ENCODE measurements at places on chromosomes 5 and 9. TPM values are rescaled to one million over a fixed set of nuclear protein-coding genes. Genes with fewer than 3 reads are reported as not detected.
A peak's percentile ranks its signal among the peaks of the same experiment; 100 is the strongest.

- H3K4me3 ChIP-seq = no peak overlapping the region
- H3K36me3 ChIP-seq = no peaks in the 10 kb centered on the region
- no peaks in the 10 kb centered on the region for H3K27me3 ChIP-seq
Measured at GRCh38 chr5:159645179-159645846, 271.0 kb upstream of the ADRA1B start.

GRCh38 chr5:14258840-14259239, 115.7 kb downstream of the TRIO start:
- no peaks in the 10 kb centered on the region for H3K27me3 ChIP-seq
- peak; percentile 71 for DNase-seq
- H3K27ac ChIP-seq = no peak overlapping the region
- H3K4me3 ChIP-seq = no peak overlapping the region

GRCh38 chr9:97924386-97924785, 2.1 kb upstream of the TRMO start:
- H3K4me1 ChIP-seq = peaks cover 11% of the 10 kb centered on the region
- peaks cover 25% of the 10 kb centered on the region for H3K27me3 ChIP-seq
- no peaks in the 10 kb centered on the region for H3K36me3 ChIP-seq
- no peak overlapping the region for H3K4me3 ChIP-seq

- no peaks in the 10 kb centered on the region for H3K36me3 ChIP-seq
- H3K4me1 ChIP-seq = no peaks in the 10 kb centered on the region
- DNase-seq = no peak
- H3K27ac ChIP-seq = no peak overlapping the region
- H3K27me3 ChIP-seq = peaks cover 9% of the 10 kb centered on the region
- H3K4me3 ChIP-seq = no peak overlapping the region
Measured at GRCh38 chr5:36068751-36069281, 2.1 kb upstream of the UGT3A2 start.

- H3K27ac ChIP-seq = no peak overlapping the region
- no peaks in the 10 kb centered on the region for H3K4me1 ChIP-seq
- no peak for DNase-seq
Measured at GRCh38 chr5:127586066-127586770, 62.7 kb upstream of the CTXN3 start.

- H3K4me1 ChIP-seq = peaks cover 30% of the 10 kb centered on the region
- H3K27ac ChIP-seq = peak overlapping the region; percentile 50
- no peaks in the 10 kb centered on the region for H3K27me3 ChIP-seq
- peak overlapping the region; percentile 16 for H3K4me3 ChIP-seq
Measured at GRCh38 chr5:139709582-139710318, 61.6 kb downstream of the CXXC5 start.

DNA sequence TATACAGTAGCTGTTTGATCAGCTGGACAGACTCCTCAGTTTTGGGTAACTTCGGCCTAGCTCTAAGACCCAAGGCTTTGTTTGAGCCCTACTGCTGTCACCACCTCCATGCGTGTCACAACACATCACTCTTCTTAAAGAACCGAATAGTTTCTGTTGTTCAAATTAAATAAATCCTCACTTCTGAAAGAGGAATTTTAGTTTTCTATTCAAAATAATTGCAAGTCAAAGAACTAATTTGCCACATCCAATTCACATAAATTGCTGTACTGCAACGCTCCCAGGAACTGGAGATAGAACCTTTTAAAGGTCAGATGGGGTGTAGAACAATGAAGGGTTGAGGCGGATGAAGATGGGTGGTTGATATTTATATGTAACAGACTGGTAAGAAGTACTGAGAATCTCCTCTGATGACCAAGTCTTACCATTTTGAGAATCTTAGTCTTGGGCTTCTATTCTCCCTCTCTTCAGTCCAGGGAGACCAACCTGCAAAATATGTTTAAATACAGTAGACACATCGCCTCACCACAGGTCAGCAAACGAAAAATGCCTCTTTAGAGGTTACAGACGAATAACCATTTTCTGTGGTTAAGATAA, 1.6 kb downstream of the NREP start:
- peaks cover 24% of the 10 kb centered on the region for H3K36me3 ChIP-seq
- no peak overlapping the region for H3K27ac ChIP-seq
- DNase-seq = no peak
- H3K4me1 ChIP-seq = peaks cover 44% of the 10 kb centered on the region
- H3K4me3 ChIP-seq = no peak overlapping the region

GRCh38 chr5:38518341-38518740, 38.1 kb downstream of the LIFR start:
- H3K36me3 ChIP-seq = peaks cover 31% of the 10 kb centered on the region
- peaks cover 11% of the 10 kb centered on the region for H3K4me1 ChIP-seq
- H3K4me3 ChIP-seq = no peak overlapping the region
- DNase-seq = no peak

GRCh38 chr9:17926246-17926645, 347.4 kb downstream of the SH3GL2 start:
- no peaks in the 10 kb centered on the region for H3K27me3 ChIP-seq
- H3K4me3 ChIP-seq = no peak overlapping the region
- H3K27ac ChIP-seq = no peak overlapping the region
- no peaks in the 10 kb centered on the region for H3K4me1 ChIP-seq

DNA sequence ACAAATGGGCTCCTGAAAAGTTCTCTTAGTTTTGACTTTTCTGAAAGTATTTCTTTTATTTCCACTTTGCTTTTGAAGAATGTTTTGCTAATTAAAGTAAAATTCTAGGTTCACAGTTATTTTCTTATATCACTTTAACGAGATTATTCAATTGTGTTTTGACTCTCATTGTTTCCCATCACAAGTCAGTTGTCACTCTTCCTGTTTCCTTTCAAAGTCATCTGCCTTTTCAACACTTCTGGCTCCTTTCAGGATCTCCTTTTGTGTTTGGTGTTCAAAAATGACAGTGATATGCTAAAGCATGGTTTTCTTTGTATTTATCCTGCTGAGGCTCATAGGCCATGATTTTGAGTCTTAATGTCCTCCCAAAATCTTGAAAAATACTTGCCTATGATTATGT, 235.4 kb upstream of the TAS2R1 start:
- no peak overlapping the region for H3K4me3 ChIP-seq
- no peak overlapping the region for H3K27ac ChIP-seq
- H3K27me3 ChIP-seq = no peaks in the 10 kb centered on the region
- no peak for DNase-seq
- no peaks in the 10 kb centered on the region for H3K4me1 ChIP-seq

DNA sequence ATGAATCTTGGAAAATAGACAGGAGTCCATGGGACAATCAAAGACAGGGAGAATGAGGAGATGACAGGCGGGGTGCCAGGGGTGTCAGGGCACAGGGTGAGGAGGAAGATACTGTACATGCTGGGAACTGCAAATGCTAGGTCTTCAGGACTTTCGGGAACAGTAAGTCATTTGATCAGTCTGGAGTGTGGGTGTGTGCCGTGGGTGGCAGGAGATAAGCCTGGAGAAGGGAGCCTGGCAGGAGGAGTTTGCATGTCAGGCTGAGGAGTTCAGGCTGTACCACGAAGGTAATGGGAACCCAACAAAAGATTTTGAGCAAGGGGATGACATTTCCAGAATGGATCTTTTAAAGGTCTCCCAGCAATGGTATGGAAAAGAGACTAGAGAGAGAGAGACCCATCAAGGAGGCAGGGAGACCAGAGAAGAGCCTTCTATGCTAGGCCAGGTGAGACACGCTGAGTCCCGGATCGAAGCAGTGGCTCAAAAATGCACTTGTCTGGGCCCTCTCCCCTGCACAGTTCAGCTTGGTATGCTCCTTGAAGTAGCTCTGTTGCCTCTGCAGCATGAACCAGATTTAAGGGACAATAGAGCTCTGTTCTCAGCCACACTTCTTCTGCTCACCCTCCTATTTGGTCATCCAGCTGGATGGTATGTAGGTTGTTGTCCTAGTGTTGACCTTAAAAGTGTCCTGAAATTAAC, 77.0 kb upstream of the FER start:
- H3K27me3 ChIP-seq = no peaks in the 10 kb centered on the region

- no peaks in the 10 kb centered on the region for H3K36me3 ChIP-seq
- H3K27me3 ChIP-seq = no peaks in the 10 kb centered on the region
- H3K27ac ChIP-seq = no peak overlapping the region
- peaks cover under 1% of the 10 kb centered on the region for H3K4me1 ChIP-seq
- H3K4me3 ChIP-seq = no peak overlapping the region
- no peak for DNase-seq
Measured at GRCh38 chr5:50709471-50709870, 43.0 kb downstream of the PARP8 start.

GRCh38 chr9:121910491-121911040, 182.5 kb downstream of the TTLL11 start:
- no peaks in the 10 kb centered on the region for H3K36me3 ChIP-seq
- peaks cover 3% of the 10 kb centered on the region for H3K4me1 ChIP-seq
- H3K27ac ChIP-seq = no peak overlapping the region
- no peaks in the 10 kb centered on the region for H3K27me3 ChIP-seq

GRCh38 chr5:139513852-139514485, 31.4 kb upstream of the STING1 start:
- no peaks in the 10 kb centered on the region for H3K27me3 ChIP-seq
- H3K27ac ChIP-seq = no peak overlapping the region
- H3K4me1 ChIP-seq = peaks cover 5% of the 10 kb centered on the region
- H3K36me3 ChIP-seq = no peaks in the 10 kb centered on the region
- H3K4me3 ChIP-seq = no peak overlapping the region

- no peak overlapping the region for H3K27ac ChIP-seq
- H3K4me3 ChIP-seq = no peak overlapping the region
- H3K4me1 ChIP-seq = no peaks in the 10 kb centered on the region
- no peak for DNase-seq
- no peaks in the 10 kb centered on the region for H3K36me3 ChIP-seq
Measured at GRCh38 chr9:129677456-129677855, 12.0 kb downstream of the PRRX2 start.

- no peaks in the 10 kb centered on the region for H3K36me3 ChIP-seq
- H3K27ac ChIP-seq = no peak overlapping the region
- no peaks in the 10 kb centered on the region for H3K4me1 ChIP-seq
Measured at GRCh38 chr5:27876071-27876470, 837.7 kb upstream of the CDH9 start.

DNA sequence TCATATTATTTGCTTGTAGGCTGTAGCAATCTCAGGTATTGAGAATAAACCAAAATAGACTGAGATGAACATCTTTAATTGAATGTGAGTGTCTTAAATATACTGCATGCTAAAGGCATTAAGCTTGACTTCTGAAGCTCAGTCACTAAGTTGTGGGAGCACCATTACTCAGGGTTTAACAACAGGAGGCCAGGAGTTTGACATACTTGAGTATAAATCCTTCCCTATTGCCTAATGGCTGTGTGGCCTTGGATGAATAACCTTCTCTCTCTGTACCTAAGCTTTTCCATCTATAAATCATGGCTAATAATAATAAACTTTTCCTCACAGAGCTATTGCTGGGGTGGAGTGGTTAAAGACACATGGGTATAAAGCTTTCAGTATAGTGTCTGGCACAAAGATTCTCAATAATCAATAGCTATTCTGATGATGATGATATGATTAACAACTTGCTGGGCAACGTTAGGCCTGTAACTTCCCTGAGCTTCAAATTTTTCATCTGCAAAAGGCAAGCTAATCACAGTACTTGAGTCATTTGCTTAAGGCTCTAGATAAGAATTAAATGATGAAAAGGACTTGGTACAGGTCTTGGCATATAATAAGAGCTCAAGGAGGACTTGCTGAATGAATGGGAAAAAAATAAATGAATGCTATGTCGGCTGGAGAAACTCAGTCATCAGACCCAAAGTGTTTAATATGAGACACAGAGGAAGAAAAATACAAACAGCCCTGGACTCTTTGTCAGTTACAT, 174.0 kb upstream of the IL12B start:
- H3K27ac ChIP-seq = peak overlapping the region; percentile 62
- H3K36me3 ChIP-seq = no peaks in the 10 kb centered on the region
- peaks cover 12% of the 10 kb centered on the region for H3K4me1 ChIP-seq
- H3K4me3 ChIP-seq = no peak overlapping the region

GRCh38 chr9:32177396-32177795, 207.0 kb upstream of the ACO1 start:
- no peak overlapping the region for H3K27ac ChIP-seq
- no peak for DNase-seq
- no peak overlapping the region for H3K4me3 ChIP-seq

- no peak for DNase-seq
- H3K27me3 ChIP-seq = no peaks in the 10 kb centered on the region
- H3K4me3 ChIP-seq = no peak overlapping the region
- no peak overlapping the region for H3K27ac ChIP-seq
Measured at GRCh38 chr5:160303690-160304089, 8.7 kb downstream of the CCNJL start.

DNA sequence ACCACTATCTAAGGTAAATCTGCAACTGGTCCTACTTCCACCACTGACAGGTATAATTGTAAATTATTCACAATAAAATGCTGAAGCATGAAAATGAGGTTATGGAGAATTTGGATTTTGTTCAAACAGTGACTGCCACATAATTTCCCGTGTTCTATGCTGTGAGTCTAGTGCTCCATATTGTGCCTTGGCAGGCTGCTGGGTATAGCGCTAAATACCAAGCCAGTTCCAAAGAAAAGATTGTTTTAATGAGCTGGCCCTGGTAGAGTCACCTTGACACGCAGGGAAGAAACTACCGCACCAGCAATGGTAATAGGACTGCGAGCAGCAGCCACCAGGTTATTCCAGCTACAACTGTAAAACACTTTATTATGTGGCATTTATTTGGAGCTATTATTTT, 30.4 kb downstream of the PSMB7 start:
- H3K27ac ChIP-seq = no peak overlapping the region
- no peaks in the 10 kb centered on the region for H3K27me3 ChIP-seq
- no peaks in the 10 kb centered on the region for H3K4me1 ChIP-seq
- peaks cover 4% of the 10 kb centered on the region for H3K36me3 ChIP-seq

DNA sequence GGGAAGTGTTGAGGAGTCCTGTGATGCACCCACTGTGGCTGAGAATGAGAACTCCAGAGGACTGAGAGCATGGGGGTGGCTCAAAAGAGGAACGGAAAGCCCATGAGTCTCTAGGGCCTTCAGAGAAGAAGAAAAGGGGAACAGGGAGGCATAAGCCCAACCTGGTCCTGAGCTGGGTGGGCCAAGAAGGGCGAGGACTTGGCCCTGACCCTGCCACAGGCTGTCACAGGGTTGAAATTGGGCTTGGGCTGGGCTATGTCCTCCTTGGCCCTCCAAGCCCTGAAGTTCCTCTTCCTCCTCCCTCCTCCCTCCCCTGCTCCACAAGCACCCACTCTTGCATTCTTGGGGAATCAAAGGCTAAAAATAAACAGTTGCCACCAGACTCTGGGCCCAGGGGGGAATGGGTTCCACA, 49.3 kb upstream of the PPARGC1B start:
- H3K36me3 ChIP-seq = no peaks in the 10 kb centered on the region
- no peak overlapping the region for H3K4me3 ChIP-seq
- no peaks in the 10 kb centered on the region for H3K27me3 ChIP-seq
- peak overlapping the region; percentile 82 for H3K27ac ChIP-seq
- H3K4me1 ChIP-seq = no peaks in the 10 kb centered on the region

DNA sequence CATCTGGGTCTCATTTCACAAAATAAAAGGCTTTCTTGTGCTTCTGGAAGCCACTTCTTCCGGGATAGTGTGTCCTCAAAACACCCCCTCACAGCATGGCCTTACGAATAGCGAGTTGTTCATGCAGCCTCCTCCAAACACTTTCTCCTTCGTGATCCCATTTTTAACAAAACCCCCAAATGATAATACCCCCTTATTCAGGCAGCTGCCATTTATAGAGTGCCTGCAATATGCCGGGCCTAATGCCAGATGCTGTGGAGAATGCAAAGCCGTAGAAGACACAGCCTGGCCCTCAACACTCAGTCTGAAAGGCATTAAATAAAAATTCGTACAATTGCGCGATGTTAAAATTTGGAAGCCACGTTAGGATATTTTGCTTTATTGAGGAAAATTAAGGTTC, 66.4 kb upstream of the SLC44A1 start:
- H3K27ac ChIP-seq = no peak overlapping the region
- H3K4me1 ChIP-seq = no peaks in the 10 kb centered on the region
- no peak for DNase-seq
- no peaks in the 10 kb centered on the region for H3K27me3 ChIP-seq
- H3K4me3 ChIP-seq = no peak overlapping the region

KCNIP1 gene
- 1.8 TPM for total RNA-seq

GPR150 gene
- total RNA-seq = 0.34 TPM

PCDHGA5 gene
- total RNA-seq = 9.3 TPM

NR5A1 gene
- total RNA-seq = 0.09 TPM

DCANP1 gene
- 0.09 TPM for total RNA-seq

NEURL1B gene
- 17.5 TPM for total RNA-seq

All from lung (tissue), 17 donors.